ENCODE measurements at places on chromosomes 1 and 21.

DNA sequence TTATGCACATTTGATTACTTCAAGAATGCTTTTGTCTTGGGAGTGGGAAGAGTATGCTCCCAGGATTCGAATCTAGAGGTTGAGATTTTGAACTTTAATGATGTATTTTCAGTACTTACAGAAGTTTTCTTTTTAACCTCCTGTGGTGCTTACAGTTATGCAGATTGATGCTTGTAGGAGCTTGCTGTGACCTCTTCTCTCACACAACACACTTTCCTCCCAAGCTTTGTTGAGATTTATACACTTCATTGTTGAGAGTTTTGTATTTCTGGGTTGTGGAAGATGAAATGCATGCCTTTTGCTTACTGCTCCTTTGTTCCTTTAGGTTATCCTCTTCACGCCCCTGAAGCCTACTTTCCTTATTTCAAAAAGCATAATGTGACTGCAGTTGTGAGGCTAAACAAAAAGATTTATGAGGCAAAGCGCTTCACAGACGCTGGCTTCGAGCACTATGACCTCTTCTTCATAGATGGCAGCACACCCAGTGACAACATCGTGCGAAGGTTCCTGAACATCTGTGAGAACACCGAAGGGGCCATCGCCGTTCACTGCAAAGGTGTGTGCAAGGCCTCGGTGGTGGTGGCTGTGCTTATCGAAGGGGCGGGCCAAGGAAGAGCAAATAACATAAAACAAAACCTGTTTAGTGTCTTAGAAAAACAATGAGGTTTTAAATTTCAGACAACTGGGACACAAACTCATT lies 75.5 kb upstream of the GPR88 start:
- DNase-seq = no peak

- no peak for DNase-seq
Measured at GRCh38 chr1:108886292-108886691, 9.5 kb downstream of the GPSM2 start.

DNA sequence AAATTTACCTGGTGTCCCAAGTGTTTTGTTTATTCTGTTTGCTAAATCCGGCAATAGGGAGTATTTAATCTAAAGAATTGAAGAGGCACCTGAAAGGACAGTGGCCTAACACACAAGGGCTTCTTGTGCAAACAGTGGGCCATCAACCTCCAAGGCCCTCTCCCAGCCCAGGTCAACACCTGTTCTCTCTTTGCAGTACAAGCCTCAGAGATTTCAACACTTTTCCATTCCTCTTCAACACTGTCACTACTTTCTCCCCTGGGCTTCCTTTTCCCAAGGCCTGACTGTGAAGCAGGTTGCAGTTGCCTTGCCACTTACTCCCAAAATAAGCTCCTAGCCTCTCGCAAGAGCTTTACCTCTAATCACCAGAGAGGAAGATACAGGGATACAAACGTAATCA lies 3.2 kb upstream of the SNAPIN start:
- no peak for DNase-seq

DNA sequence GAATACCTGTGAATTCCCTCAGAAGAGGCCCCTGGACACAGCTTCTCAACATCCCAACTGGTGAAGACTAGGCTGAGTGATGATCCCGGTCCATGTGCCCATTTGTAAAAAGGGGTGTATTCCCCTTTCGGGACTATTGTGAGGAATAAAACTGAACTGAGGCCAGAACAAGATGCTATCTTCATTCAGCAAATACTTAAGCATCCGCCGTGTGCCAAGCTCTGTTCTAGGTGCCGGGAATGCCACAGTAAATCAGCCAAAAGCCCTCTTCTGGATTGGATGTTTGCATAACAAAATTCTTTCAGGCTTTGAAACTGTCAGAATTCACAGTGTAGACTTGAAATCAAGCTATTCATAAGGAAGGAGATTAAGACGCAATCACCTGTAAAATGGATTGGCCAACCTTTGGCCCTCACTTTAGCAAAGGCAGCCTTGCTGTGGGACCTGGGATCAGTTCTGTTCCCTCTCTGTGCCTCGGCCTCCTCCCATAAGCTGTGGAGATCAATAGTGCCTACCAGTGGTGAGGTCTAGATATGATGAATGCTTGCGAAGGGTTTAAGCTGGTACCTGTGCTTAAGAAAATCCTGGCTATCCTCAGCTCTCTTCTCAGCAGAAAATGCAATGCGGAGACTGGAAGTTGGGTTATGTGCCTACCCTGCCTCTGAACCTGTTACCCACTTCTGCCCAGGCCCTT lies 1.8 kb downstream of the ALPL start:
- DNase-seq = no peak

DNA sequence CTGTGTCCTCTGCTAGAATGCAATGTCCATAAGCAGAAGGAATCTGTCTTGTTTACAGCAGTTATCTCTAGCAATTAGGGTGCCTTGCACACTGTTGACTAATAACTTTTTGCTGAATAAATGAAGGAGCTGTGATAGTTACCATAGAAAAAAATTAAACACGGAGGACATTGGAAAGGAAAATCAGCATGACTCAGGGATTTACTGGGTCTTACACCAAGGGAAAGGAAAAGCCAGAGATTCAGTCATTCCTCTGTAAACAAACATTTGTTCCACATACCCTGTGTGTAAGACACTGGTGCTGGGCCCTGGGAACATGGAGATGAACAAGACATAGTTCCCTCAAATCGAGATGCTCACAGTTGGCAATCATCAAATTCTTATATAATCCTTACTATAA lies 183.3 kb downstream of the PTGER3 start:
- no peak for DNase-seq

DNA sequence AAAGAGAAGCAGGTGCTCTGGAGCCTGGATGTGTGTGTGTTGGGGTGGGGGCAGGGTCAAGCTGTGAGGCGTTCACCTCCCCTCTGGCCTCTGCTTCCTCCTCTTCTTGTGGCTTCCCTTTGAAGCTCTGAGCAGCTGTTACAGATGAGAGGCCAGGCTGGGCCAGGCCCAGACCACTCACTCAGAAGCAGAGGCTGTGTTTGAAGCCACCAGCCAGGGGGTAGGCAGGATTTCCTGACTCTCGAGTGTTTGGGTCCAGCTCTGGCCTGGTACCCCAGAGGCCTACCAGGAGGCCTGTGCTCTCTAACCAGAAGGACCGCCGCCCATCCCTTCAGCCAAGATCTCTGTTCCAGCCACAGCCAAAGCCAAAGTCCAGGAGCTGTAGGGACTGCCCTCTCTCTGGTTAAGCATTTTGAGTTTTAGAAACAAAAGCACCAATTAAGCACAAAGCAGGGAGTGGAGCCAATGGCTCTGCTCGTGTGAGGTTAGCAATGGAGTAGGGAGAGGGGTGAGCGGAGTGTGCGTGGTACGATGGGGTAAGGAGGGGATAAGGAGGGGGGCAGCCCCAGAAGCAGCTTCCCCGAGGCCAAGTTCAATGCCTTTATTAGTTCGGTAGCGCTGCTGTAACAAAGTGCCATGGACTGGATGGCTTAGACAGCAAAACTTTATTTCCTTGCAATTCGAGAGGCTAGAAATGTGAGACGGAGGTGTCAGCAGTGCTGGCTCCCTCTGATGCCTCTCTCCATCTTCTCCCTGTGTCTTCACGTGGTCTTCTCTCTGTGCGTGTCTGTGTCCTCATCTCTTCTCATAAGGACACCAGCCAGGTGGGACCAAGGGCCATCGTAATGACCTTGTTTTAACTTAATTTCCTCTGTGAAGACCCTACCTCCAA lies 20.5 kb downstream of the RCSD1 start:
- DNase-seq = no peak

- no peak for DNase-seq
Measured at GRCh38 chr1:207428783-207429182, 25.3 kb upstream of the CR2 start.

GRCh38 chr1:57443004-57443403 lies 19.1 kb upstream of the DAB1 start:
- DNase-seq = no peak

- DNase-seq = no peak
Measured at GRCh38 chr1:220186752-220187151, 85.5 kb downstream of the RAB3GAP2 start.

- no peak for DNase-seq
Measured at GRCh38 chr1:161012420-161012819, 8.5 kb downstream of the F11R start.

DNA sequence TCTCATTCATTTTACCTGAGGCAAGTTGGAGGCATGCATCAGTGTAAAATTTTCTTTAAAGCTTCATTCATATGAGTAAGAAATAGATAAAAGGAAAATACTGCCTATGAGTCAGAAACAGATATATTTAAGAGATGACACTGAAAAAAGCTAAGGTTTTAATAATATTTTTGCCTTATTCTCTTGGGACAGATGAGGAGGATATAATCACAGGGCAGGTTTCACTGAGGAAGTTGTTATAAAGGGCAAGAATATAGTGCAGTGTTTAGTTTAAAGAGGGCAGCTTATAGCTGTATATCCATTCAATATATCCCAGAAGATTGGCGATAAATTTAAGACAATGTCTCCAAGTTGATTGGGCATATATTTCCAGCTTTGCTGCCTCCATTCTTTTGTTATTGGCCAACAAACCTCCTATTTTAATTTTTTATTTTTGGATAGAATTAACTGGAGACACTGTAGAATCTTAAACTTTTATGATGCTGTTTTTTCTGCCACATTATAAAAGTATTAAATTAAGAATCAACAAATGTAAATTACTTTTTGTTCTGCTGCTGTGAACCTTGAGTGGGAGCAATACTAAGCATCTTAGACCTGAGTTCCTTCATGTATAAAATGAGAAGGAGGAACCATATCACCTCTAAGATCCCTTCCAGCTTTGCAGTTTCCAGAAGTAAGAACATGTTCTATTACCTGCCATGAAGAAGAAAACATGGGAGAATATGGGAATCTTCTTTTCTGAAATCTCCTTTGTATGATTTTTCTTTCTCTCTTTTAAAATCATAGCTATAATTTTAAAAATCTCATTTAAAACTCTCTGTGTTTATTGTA lies 171.6 kb downstream of the S1PR1 start:
- no peak for DNase-seq

DNA sequence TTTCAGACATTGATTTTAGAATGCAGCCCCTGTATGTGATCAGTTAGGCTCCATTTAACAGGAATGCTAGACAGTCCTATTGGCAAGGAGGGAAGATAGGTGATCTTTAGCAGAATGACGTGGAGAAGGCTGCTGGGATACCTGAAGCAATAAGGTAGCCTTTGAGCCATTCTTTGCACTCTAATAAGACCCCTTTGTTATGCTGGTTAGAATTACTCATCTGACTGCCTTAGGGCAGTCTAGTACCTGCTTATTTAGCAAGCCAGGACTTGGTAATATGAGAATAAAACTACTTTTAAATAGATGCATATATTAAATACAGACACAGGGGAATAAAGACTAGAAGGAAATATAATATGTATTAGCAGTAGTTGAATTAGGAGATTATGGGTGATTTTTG lies 29.1 kb downstream of the NGF start:
- DNase-seq = no peak

DNA sequence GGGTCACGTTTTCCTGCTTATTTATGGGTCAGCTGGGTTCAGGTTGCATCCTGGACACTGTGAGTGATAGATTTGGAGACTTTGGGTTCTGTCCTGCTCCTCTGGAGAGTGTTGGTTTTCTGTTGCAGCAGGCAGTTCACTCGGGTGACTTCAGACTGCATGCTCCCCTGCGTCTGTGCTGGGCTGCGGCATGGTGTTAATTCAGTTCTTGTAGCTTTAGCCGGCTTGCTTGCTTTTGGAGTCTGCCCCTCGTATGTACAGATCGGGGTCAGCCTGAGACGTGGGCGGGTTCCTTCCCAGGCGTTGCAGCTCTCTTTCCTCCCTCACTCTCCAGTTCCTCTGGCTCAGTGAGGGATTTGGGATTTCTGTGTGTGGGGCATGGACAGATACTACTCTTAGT lies 38.0 kb downstream of the PCNT start:
- no peak for DNase-seq

GRCh38 chr1:201122321-201122957 lies 4.5 kb downstream of the ASCL5 start:
- no peak for DNase-seq

DNA sequence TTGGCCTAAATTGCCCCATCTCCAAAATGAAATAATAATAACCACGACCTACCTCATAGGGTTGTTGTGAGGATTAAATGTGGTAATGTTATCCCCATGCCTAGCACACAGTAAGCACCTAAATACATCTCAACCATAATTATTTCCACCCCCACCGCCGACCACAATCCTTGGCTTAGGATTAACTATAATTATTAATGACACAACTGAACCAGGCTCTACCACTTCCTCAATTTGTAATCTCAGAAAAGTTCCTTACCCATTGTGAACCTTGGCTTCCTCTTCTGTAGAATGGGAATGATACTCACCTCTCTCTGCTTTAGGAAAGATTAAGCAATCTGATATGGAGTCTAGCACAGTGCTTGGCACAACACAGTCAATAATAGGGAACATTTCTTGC lies 44.3 kb upstream of the TACSTD2 start:
- no peak for DNase-seq

- DNase-seq = no peak
Measured at GRCh38 chr1:101728029-101728428, 268.7 kb downstream of the OLFM3 start.

- DNase-seq = no peak
Measured at GRCh38 chr1:26863685-26864077, 732 bp downstream of the SFN start.

- DNase-seq = peak; percentile 1
Measured at GRCh38 chr1:91846007-91846638, 39.8 kb downstream of the TGFBR3 start.

DNA sequence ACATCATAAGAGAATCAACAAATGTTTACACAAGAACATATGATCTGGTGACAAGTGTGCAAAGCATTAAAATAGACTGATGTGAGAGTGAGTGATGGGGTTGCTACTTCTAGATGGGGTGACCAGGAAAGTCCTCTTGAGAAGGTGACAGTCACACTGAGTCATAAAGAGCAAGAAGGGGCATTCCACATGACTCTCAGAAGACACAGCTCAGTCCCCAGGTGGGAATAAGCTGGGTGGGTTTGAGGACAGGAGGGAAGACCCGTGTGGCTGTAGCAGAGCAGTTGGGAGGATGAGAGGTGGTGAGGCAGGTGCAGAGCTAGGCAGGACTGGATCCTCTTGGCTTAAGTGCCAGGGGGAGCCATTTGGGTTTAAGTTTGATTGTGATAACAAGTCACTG lies 53.1 kb downstream of the TNR start:
- DNase-seq = no peak

GRCh38 chr21:38756746-38757145 lies 49.0 kb upstream of the ETS2 start:
- no peak for DNase-seq

DNA sequence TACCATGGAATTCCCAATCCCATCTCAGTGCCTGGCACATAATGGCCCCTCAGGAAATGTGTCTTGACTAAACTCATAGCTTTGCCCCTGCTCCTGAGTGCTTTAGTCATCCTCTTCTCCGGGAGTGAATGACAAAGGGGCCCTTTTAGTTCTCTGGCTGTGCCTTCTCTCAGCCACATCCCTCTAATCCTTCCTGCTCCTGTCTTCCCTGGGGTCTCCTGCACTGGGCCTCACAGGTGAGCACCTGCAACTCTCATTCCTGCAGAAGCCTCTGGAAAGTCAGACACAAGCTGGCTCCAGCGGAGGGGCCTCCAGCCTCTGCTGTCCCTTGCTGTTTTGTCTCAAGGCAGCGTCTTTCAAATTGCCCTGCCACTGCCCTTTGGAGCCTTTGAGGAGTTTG lies 14.0 kb upstream of the ETV3L start:
- DNase-seq = no peak

GRCh38 chr1:40951943-40952743 lies 27.4 kb upstream of the CTPS1 start:
- peak; percentile 38 for DNase-seq

GRCh38 chr1:84936116-84936810 lies 43.3 kb upstream of the LPAR3 start:
- no peak for DNase-seq

Measured in amygdala (tissue), 56 donors.